ENCODE measurements at places on chromosomes 16 and 17.

GRCh38 chr16:23134274-23134673 is 15.0 kb downstream of the USP31 start:
- no peak for DNase-seq

- DNase-seq = peak; percentile 17
Observed at GRCh38 chr16:88497561-88498462, 44.7 kb downstream of the ZFPM1 start.

DNA sequence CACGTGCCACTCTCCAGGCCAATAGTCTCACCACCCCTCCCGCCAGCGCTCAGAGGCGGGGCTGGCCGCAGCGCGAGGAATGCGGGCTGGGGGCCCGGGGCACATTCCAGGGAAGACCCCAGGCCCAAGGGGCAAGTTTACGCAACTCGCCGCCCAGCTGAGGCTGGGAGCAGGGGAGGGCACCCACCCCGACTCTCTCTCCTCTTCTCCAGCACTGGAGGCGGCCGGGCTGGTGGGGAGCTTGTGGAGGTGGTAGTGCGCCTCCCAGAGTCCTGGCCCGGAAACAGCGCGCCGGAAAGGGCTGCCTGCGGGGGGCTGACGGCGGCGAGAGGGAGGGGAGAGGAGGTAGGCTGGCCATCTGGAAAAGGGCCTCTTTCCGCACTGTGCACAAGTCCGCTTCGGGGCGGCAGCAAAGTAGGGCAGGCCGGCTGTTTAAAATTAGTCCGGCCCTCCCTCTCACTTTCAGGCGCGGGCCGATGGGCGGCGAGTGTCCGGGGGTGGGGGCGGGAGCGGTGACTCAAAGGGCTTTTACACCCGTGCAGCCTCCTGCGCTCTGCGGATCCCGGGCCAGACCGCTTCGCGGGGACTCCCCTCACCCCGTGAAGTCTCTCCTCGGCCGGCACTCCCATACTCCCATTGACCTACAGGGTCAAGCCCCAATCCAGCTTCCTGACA is 1.1 kb downstream of the FHOD1 start:
- DNase-seq = peak; percentile 88

GRCh38 chr16:11629071-11630030 is 38.9 kb upstream of the SNN start:
- DNase-seq = peak; percentile 71

DNA sequence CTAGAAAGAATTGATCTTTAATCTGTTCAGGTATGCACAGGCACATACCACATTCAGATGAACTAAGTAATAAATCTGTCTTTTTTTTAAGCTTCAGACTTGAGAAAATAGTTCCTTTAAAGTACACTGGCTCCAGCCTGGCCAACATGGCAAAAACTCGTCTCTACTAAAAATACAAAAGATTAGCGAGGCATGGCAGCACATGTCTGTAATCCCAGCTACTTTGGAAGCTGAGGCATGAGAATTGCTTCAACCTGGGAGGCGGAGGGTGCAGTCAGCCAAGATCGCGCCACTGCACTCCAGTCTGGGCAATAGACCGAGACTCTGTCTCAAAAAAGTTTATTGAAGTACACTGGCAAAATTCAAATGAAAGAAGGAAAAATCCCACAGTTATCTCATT is 111.0 kb upstream of the NETO2 start:
- no peak for DNase-seq

- peak; percentile 27 for DNase-seq
Observed at GRCh38 chr17:72726936-72727335, 365.6 kb downstream of the SLC39A11 start.

GRCh38 chr17:50308666-50309065 is 34.4 kb downstream of the TMEM92 start:
- DNase-seq = peak; percentile 36

GRCh38 chr16:88433632-88434352 is 19.3 kb upstream of the ZFPM1 start:
- DNase-seq = no peak

GRCh38 chr16:69589434-69590269 is 23.9 kb downstream of the NFAT5 start:
- DNase-seq = peak; percentile 13

DNA sequence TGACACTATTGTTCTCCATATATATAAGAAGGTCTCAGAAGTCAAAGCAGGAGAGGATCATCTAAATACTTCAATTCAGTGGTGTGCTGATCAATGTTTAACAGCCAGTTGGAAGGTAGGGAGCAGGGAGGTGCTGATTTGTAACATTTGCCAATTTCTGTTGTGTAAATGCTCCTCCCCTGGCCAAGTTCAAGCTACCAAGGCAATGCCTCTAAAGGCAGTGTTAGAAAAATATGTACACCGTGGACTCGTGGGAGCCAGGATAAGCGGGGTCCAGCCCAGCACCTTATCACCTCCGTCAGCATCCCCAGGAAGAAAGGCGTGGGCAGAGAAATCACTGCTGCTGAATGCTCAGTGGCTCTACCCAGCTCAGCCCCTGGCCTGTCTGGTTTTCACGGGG is 75.3 kb upstream of the COX10 start:
- DNase-seq = no peak

GRCh38 chr16:47477679-47478078 is 16.5 kb downstream of the PHKB start:
- peak; percentile 46 for DNase-seq

GRCh38 chr16:74053312-74053711 is 243.3 kb upstream of the PSMD7 start:
- DNase-seq = no peak

- no peak for DNase-seq
Observed at GRCh38 chr17:27157898-27158297, 136.0 kb upstream of the WSB1 start.

DNA sequence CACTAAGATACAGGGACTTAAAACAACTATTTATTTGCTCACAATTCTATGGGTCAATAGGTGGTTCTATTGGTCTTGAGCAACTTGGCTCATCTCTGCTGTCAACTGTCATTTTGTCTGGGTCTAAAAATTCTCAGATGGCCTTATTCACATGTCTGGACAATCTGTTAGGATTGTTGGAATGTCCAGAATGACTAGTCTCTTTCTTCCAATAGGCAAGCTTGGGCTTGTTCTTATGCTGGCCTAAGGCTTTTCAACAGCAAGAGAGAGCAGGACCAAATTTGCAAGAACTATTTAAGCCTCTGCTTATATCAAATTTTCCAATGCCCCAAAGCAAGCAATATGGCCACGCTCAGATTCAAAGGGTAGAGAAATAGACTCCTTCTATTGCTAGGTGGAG is 240.9 kb downstream of the KIF2B start:
- DNase-seq = no peak

GRCh38 chr16:57593021-57593420 is 35.4 kb upstream of the ADGRG1 start:
- DNase-seq = no peak

- peak; percentile 77 for DNase-seq
Observed at GRCh38 chr17:55264645-55265298, at the start of gene HLF. HLF (plus strand) TSS chr17:55264960; CDS start chr17:55265485, 525 bp downstream.

DNA sequence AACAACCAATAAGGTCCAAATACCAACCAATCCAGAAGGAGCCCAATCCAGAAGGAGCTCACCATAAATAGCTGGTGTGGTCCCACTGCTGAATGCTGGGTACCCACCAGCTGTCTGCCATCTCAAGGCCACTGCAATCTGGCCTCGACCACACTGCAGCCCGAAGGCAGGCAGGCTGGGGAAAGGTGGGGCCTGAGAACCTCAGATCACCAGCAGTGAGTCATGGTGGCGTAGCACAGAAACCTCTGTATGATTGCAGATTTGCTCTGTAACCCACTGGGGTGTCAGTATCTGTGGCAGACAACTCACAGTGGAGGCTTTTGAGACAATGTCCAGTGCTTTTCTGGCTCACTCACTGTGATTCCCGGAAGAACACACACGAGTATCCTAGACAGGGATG is 14.7 kb upstream of the CMTR2 start:
- no peak for DNase-seq

DNA sequence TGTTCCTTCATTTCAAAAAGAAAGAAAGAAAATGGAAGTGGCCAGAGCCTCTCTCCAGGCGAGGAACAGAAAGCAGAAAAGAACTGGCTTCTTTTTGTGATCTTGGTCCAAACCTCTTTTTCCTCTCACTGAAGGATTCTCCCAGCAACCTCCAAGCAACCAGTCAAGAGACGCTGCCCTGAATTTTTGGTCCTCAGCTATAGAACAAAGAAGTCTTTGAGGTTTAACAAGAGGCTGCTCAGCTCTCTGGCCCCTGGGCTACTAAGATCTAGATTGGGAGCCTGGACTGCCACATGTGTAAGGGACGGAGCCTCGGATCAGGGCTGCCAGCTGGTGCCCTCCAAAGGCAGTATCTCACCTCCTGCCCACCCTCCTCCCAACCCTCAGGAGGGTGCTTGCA is 62.6 kb downstream of the AXIN2 start:
- DNase-seq = no peak

DNA sequence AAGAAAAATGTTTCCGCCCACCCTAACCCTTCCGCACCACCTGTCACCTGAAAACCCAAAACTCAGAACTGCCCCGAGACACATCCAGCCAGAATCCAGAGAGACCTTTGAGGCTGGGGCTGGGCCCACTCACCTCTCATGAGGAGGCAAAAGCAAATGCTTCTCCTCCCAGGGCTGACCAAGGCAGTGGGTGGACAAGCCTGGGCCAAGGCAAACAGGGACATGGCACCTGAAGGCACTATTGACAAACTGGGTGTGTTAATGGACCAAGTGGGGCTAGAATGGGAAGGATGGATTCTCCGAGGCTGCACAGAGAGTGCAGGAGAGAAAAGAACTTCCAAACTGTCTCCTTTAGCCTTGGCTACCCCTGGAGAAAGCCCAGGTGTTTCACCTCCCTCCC is 54.4 kb downstream of the SOX9 start:
- DNase-seq = no peak

- DNase-seq = no peak
Observed at GRCh38 chr17:73760439-73760758, 116.2 kb upstream of the SDK2 start.

DNA sequence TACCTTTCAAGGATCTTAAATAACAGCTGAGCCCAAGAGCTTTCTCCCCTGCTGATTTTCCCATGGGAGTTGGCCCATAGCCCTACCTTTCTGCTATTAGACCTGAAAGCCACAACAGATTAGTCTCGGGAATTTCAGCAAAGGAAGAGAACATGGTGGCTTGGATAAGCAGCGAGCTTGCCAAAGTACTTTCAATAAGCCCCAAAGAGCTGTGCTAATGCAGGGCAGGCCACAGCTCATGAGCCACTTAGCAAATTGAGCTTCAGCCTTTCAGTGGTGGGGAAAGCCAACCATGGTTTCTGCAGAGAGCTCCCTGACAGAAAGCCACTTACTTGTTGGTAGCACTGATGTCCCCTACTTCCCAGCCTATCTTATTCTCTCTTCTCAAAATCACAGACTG is 217.8 kb upstream of the IRX5 start:
- no peak for DNase-seq

GRCh38 chr16:89853306-89853993 is 19.9 kb upstream of the TCF25 start:
- DNase-seq = no peak

DNA sequence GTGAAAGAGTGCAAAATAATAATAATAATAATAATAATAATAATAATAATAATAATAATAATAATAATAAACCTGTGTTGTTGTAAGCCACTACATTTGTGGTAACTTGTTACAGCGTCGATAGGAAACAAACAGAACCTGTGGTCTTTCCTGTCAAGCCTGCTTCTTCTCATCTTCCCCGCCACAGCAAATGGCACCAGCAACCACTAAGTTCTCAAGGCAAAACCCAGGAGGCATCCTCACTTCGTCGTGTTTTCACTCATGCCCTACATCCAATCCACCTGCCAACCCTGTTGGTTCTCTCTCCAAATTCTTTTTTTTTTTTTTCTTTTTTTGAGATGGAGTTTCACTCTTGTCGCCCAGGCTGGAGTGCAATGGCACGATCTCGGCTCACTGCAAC is 34.2 kb downstream of the ITGAE start:
- no peak for DNase-seq

GRCh38 chr17:21375162-21375560 is 996 bp upstream of the KCNJ12 start:
- DNase-seq = no peak

DNA sequence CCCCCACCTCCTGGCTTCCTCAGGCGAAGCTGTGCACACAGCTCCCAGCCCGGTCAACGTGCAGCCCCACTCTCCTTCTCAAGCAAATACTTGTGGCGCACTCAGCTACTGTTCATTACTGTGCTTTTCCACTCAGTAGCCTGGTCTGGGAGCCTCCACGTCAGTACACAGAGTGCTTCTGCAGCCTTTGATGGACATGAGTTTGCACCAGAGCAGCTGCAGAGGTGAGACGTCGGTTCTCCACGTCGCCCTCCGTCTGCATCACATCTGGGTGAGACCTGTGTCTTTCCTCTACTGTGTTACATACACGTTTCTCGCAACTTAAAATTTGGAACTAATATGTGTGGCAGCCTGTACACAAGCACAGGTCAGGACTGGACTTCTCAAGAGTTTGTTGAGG is 334.3 kb downstream of the C16orf95 start:
- DNase-seq = no peak

GRCh38 chr16:85998868-85999729 is 100.1 kb downstream of the IRF8 start:
- DNase-seq = no peak

GRCh38 chr16:80994451-80994850 is 12.2 kb downstream of the CMC2 start:
- DNase-seq = peak; percentile 55

DNA sequence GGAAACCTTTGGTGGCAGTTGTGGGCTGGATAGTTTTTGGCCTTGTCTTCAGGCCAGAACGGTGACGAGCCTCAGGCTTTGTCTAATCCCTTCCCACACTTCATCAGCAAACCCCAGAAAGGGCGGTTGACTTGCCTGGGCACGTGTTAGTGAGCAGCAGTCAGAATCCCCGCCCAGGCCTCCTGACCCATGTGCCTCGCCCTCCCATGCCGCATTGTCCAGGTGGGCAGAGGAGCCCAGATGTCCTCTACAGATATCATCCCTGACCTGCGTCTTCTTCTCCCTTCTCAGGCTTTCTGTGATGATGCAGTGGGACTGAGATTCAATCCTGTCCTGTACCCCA is 82.5 kb downstream of the OR1D5 start:
- DNase-seq = no peak

DNA sequence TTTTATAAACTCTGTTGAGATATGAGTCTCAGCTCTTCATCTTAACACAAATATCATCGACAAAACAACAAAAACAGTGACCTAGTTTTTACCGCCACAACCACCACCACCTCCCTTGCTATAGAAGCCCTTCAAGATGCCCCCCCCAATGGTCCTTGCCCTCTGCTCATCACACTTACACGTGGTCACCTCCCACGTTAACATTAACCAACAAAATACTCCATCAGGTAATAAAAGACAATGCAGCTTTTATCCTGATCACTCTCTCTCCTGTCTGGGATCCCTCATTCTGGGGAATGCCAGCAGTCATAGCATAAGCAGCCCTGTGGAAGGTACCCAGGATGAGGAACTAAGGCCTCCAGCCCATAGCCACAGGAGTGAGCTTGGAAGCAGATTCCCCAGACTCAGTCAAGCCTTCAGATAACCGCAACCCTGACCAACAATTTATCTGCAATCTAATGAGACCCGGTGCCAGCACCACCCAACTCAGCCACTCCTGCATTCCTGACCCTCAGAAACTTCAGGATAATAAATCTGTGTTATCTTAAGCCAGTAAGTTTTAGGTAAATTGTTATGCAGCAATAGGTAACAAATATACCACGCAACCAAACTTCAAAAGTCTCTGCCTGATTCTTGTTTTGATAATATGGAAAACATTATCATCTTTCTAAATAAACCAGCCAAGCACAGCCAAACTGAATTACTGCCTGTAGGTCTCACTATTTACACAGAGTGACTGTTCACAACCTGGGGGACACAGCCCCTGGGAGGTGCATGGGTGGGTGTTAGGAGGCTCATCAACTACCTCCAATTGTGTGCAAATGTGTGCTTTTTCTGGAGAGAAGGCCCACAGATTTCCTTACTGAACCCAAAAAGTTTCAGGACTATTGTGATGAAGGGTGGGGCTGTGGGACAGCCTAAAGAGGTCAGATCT is 6.1 kb downstream of the PECAM1 start:
- DNase-seq = no peak
